HuH-7.5 (cell line): ENCODE measurements at places on chromosomes 11 and 22.

DNA sequence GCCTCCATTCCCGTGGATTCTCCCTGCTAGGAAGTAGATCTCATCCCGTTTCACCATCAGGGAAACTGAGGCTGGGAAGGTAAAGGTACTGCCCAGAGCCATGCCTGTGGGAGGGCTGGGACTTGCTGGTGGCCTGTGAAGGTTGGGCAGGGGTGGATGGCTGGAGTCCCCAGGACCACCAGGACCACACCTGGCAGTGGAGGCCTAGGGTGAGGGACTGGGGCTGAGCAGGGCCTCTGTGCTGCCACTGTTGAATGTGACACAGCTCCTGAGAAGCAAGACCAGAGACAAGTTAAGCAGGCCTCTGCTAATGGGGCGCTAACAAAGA is 26.2 kb upstream of the PRODH start:
- DNase-seq: no peak

- no peak for DNase-seq
Measured at GRCh38 chr11:33689501-33689900, 11.1 kb downstream of the C11orf91 start.

- DNase-seq: no peak
Measured at GRCh38 chr11:29518389-29519174, 498.2 kb downstream of the KCNA4 start.

DNA sequence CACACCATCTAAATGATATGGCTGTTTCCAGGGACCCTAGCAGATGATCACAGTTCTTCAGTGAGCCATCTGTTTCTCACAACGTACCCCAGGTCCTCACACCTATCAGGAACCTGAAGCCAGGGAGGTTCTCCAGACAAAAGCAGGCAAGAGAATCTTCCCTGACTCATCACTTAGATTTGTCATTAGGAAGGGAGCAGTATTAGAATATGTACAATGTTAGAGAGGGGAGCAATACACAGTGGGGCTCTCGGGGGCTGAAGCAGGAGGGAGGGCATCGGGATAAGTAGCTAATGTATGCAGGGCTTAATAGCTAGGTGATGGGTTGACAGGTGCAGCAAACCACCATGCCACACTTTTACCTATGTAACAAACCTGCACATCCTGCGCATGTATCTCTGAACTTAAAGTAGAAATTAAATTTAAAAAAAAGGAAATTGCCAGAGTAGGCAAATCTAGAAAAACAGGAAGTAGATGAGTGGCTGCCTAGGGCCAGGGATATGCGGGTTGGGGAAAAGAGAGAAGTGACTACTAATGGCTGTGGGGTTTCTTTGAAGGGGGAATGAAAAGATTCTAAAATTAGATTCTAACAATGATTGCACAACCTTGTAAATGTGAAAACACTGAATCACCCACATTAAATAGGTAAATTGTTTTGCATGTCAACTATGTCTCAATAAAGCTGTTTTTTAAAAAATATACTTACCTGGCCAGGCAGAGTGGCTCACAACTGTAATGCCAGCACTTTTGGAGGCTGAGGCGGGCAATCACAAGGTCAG is 14.4 kb downstream of the C22orf42 start:
- no peak for DNase-seq

GRCh38 chr11:124482362-124483147 is 37.1 kb upstream of the OR8B8 start:
- no peak for DNase-seq
